ENCODE measurements at places on chromosomes 6 and 20.

GRCh38 chr6:3194535-3195419 is 32.7 kb downstream of the TUBB2B start:
- no peak for DNase-seq

GRCh38 chr6:63272397-63272796 is 47.4 kb downstream of the LGSN start:
- no peak for DNase-seq

- no peak for DNase-seq
Measured at GRCh38 chr6:47162793-47163192, 120.7 kb upstream of the ADGRF1 start.

DNA sequence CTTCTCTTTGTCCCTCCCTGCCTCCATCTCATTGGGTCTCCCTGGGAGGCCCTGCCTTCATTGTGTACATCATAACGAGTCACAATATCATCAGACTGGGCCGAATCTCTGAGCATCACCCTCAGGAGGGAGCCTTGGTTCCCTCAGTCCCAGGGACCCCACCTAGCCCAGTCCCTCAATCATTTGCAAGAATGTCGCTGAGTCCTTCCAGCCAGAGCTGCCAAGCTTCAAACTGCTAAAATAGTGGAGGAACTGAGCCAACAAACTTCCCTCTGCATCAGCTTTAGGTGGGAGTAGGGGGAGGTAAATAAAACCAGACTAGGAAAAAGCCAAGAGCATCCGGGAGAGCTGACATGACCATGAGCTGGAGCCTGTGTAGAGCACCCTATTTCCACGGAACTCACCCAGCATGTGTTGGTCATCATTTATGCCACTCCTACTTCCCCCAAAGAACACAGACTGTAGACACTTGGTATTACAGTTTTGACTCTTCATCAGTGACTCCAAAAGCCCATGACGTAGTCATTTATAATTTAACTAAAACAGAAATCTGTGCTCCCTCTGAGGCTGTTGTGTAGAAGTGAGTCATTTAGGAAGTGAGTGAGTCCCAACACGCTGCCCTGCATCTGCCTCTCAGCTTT is 28.8 kb upstream of the IL17A start:
- no peak for DNase-seq
